ENCODE measurements at places on chromosomes 5 and 9.

- no peak for DNase-seq
These were observed 24.7 kb downstream of the SLC9A3 start for GRCh38 chr5:499233-500209.

DNA sequence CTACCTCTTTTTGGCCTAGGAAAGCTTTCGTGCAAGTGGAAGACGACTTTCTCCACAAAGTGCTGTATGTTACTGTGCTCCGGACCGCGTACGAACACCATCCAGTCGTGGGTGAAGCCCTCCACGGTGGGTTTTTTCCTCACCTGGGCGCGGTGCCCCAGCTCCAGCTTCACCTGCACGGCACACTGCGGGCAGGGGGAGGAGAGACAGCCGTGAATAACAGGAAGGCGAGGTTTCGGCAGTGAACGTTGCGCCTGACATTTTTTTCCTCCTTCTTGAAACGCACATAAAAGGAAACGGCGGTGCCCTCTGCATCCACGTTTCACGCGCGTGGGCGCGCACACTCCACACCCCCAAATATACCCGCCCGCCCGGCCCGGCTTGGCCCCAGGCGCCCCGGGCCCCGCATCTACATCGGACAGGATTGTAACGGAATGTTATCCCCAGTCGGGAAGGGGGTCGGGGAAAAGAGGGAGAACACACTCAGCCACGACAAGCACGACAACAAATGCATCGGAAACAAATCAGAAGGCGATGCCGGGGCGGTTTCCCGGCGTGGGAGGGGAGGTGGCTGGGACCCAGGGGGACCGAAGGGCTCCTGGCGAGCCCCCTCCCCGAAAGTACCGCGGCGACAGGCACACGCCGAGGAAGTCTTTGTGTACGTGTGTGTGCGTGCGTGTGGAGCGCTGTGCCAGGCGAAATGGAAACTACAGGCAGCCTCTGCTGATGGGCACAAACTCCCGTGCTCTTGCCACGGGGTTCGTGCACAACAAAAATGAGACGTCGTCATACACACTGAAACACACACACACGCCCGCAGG, 1.4 kb downstream of the MLLT3 start:
- peak; percentile 47 for DNase-seq

GRCh38 chr5:60788863-60789513, 55.1 kb downstream of the ELOVL7 start:
- no peak for DNase-seq

- no peak for DNase-seq
These were observed 51.6 kb upstream of the C5orf46 start for GRCh38 chr5:147957901-147958300.

DNA sequence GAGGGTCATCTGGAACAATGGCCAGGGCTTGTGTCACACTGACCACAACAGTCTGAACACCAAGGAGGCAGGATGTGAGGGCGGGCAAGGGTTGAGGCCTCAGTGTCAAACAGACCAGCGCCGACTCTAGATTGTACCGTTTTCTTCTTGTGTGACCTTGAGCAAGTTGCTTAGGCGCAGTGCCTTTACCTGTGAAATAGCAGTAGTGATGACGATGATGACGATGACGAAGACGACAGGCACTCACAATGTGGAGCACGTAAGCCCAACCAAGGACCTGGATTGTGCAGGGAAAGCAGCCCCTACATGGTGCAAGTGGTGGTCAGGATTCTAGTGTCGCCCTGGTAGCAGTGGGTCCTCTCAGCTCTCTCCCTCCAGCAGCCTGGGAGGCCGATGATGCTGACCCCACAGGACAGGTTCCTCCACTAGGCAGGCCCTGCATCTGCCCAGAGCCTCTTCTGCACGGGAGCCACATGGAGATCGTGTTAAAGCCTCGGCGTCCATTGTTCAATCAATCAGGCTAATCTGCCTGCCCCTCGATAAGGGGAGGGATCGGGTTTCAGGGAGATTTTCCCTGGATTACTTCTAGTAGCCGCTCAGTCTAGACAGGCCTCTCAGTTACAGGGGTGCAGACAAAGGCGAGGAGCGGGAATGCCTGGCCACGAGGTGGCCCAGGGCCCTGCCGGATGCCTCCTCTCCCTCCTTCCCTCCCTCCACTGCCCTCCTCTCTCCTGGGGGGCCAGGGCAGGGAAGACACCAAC, 91.7 kb downstream of the MACROH2A1 start:
- no peak for DNase-seq

DNA sequence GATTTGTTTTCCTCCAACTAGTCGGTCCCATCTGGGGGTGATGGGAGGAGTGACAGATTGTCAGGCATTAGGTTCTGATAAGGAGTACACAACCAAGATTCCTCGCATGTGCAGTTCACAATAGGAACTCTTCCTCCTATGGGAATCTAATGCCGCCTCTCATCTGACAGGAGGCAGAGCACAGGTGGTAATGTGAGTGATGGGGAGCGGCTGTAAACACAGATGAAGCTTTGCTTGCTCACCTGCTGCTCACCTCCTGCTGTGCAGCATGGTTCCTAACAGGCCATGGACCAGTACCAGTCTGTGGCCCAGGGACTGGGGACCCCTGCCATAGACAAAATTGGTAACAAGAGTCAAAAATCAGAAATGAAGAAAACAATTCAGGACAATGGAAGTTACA, 173.3 kb upstream of the HMHB1 start:
- DNase-seq, result no peak
